ENCODE measurements at places on chromosomes 2 and 18.
A peak's percentile ranks its signal among the peaks of the same experiment; 100 is the strongest.

DNA sequence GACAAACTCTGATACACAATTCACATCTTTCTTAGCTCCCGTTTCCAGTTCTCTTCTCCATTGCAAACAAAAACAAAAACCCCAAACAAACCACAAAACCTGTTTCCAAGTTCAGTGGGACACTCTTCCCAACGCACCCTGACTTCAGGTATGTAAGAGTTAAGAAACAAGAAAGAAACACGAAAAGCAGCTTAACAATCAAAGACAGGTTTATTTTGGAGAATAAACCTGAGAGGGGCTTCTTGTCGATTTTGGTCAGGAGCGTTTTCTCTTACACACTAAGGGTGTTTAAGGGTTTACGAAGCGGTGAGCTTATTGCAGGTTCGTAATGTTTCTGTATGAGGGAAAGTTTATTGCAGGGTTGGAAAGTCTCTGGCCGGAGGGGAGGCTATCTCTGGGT, 905 bp upstream of the ATG16L1 start:
- DNase-seq, result no peak

GRCh38 chr2:23530206-23530908, 145.4 kb downstream of the KLHL29 start:
- no peak for DNase-seq

DNA sequence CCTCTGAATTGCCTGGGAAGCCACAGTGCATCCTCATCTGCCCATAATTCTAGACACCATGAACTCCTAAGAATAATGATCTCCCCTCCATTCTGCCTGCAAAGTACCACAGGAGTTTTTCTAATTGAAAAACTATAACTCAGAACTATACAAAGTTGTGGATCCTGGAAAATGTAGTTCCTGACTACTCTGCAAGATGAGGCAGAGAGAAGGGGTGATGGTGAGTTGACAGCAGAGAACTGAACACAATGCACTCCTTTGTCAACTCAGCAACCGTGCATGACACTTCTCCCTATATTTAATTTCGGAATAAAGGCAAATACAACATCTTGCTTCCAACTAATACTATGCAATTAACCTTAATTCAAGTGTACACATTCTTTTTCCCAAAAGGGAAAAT, 471.1 kb upstream of the FAM98A start:
- DNase-seq, result no peak

DNA sequence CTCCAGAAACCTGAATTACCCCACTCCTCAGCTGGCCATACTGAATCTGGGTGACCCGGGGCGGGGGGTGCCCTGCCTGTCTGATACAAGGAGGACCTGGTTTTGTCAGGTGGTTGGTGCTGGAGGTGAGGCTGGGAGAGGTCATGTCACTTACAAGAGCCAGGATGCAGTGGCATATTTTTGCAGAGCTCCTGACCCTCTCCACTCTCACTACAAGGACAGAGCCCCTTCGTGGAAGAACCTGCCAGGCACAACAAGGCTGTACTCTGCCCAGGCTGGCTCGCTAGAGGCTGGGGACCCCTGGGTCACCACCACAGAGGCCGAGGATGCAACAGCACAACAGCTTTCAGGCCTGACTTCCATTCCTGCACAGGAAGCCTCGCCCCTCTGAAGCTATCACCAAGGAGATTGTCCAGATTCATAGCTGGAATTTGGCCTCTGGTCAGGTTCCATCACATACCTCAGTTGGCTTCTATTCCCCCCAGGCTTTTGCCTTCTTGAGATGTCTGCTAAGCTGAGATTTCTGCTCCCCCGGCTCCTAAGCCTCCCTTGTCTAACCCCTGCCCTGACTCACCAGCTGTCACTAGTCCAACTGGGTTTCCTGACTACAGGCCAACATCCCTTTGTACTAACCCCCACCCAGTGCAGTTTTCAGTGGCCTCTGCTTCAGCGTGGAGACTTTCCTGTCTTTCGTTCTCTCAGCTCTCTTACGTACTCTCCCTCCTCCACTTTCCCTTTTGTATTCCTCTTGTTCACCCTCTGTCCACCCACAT, 132.5 kb upstream of the EPAS1 start:
- DNase-seq, result no peak

- no peak for DNase-seq
Observed at GRCh38 chr2:128477891-128478290, 159.2 kb upstream of the HS6ST1 start.

GRCh38 chr2:214730248-214730647, 79.2 kb downstream of the BARD1 start:
- no peak for DNase-seq

DNA sequence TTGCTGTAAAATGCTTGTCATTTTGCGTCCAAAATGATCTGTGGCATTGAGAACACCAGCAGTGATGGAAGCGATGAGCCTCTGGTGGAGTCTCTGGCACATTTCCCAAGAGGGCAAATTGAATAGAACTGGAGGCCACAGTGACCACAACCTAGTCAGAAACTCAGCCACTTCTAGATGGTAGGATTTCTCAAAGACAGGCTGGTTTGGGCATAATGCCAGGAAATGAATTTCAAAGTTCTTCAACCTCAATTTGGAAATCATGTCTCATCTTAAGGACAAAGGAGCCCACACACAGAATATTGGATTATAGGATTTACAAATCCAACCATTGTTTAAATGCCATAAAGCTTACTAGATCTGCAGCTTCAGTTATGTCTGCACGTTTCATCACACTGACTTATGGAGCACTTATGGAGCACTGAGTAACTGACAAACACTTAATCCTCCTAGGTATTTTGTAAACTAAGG, 132.1 kb downstream of the COL6A3 start:
- no peak for DNase-seq

GRCh38 chr2:182435754-182436153, 8.9 kb upstream of the PDE1A start:
- no peak for DNase-seq

DNA sequence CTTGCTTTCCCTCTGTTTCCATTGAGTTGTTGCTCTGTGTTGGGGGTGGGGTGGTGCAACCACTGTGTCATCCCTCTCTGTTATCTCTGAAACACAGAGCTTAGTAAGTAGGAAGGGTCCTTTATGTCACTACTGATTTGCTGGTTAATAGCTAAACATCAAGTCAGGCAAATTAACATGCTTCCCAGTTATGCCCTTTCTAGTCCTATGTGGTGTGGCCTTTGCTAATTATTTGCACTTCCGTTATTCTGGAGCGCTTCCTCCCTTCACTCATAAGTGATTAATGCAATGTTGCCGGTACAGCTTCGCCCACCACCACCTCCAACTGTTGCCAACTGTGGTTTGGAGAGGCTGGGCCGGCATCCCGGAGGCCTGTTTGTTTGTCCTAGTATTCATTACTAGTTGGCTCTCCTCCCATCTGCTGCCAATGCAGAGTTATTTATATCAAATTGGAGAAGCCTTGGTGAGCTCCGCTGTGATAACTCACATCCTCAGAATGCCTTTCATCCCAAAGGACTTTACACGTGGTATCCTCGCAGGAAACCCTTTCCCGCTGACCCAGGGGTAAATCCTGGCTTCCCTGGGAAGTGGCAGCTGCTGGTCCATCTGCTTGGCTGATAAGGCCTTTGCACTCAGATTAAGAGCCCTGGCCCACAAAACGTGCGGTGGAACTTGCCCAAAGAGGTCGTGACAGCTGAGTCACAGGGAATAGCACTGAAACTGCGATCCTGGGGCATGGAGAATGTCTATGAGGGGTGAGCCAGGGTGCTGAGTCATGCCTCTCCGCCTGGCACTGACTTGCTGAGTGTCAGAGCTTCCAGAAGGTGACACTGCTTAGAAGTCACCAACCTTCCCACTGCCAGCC, 72.0 kb upstream of the ZCCHC2 start:
- DNase-seq, result no peak

DNA sequence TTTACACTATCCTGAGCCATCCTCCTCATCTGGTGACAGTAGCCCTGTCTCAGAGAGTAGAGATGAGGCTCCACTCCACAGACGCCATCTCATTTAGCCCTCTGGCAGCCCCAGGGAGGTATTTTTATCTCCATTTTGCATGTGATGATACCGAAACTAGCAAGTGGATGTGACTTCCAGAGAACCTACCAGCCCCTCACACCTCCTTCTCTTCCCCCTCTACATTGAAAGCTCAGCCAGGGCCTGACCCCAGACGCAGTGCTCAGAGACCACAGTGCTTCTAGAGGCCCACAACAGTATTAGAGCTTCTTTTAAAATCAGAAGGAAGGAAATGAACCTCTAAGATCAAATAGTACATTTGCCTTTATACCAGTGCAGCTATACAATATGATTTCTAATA, 8.3 kb downstream of the GYPC start:
- no peak for DNase-seq

DNA sequence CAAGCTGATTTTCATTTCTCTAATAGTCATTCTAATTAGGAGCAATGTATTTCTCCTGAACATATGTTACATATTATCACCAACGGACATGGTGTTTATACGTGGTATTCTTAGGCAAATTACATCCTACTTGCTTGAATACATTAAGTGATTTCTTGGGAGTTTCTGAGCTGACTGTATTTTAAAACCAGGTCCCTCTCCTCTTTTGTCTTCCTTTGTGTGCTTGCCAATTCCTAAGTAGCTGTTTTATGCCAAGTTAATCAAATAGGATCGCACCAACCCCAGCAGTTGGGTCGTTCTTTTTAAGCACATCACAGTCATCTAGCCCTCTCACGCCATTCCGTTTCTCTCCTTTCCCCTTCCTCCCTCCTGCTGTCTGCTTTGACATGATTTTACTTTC, 75.4 kb upstream of the MAP2 start:
- DNase-seq, result no peak

- DNase-seq, result no peak
Observed at GRCh38 chr18:25141886-25142285, 210.1 kb downstream of the ZNF521 start.

DNA sequence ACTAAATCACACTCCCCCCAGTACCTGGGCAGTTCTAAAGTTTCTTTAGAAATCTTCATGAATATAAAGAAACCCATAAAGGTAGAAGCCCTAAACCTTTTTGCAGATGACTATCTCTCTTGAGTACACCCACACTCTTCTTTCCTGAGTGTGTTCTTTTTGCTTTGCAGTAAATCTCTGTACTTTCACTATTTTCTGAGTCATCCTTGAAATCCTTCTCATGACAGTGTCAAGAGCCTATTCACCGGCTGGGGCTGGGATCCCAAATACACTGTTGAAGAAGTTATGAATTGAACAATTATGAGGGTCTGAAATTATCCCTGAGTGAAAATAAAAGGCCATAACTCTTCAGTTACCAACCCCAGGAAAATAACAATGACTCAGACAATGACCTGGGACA, 133.9 kb upstream of the CCDC195 start:
- DNase-seq, result no peak

DNA sequence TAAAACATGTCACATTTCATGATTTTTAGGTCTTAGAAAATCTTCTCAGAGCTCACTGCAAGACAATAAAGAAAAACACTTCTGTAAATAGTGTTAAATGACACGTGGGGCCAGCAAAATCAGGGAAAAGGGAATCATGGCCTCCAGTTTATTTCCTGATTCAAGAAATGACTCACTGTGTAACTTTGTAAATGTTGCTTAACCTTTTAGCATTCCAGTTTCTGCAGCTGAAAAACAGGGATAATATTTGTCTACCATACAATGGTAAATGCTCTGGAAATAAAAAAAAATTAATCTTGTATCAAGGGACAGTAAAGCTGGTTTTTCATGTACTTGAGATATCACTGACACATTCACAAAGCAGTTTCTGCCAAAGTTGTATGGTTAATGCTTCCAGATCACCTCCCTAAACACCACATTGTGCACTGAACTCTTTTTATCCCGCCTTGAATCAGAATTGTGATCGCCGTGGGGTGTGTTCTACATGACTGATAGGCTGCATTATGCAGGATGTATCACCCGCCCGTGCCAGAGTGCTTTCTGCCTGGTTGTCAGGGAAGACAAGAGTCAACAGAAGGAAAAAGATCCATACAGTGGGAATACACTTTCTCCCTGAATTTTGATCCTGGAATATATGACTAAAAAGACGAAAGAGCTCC, 238.8 kb downstream of the IKZF2 start:
- DNase-seq, result no peak

DNA sequence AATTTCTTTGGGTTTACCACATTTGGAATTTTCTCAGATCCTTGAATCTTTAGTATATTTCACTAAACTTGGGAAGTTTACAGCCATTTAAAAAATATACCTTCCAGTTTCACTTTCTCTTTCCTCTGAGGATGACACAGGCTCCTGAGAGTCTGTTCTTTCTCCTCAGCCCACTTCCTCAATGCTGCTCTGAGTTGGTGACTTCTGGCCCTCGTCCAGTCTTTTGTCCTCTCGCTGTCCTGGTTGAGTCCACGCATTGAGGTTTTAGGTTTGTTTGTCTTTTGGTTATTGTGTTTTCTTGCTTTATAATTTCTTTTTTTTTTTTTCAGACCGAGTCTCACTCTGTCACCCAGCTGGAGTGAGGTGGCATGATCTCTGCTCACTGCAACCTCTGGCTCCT, 40.7 kb upstream of the GALR1 start:
- no peak for DNase-seq

- peak; percentile 39 for DNase-seq
Observed at GRCh38 chr2:126761981-126762878, 106.3 kb downstream of the GYPC start.

- no peak for DNase-seq
Observed at GRCh38 chr18:12851716-12852115, 32.3 kb downstream of the PTPN2 start.

- no peak for DNase-seq
Observed at GRCh38 chr18:21064347-21064746, 47.3 kb downstream of the ROCK1 start.

DNA sequence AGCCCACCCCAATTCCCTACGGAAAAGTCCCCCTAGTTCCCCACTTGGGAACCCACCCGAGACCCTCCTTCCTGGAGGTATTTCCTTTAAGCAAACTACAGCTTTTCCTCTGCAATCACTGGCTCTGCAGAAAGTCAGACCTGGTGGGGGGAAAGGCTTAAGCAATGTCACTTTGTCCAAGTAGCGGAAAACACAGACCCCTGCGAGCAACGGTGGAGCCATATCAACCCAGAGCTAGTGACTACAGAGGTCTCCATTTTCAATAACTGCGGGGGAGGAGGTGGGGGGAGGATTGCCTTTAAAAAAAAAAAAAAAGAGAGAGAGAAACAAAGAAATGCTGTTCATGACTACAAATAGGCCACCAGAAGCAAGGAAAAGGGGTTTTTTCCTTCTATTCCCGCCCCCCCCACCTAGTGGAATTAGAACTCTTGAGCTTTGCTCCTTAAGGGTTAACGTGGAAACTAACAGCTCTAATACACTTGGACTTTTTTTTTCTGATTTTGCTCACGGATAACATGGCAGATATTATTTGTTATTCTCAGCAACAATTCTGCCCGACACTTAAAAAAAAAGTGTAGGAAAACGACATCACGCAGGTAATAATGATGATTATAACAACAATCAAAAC, 1.1 kb upstream of the FRZB start:
- no peak for DNase-seq

- DNase-seq, result no peak
Observed at GRCh38 chr2:53854678-53855077, 5.1 kb downstream of the GPR75 start.

- DNase-seq, result no peak
Observed at GRCh38 chr2:169106563-169107545, 37.5 kb downstream of the DHRS9 start.

- no peak for DNase-seq
Observed at GRCh38 chr18:2146092-2146491, 425.2 kb downstream of the METTL4 start.

GRCh38 chr18:48914581-48915251, 36.0 kb downstream of the SMAD7 start:
- no peak for DNase-seq
